ENCODE measurements at places on chromosomes 4 and X.

- DNase-seq, result no peak
These were observed 8.8 kb downstream of the HTT-AS start for GRCh38 chr4:3065551-3065950.

- DNase-seq, result no peak
These were observed 52.4 kb downstream of the PACRGL start for GRCh38 chr4:20752641-20753040.

GRCh38 chrX:40651620-40652223, 4.4 kb upstream of the CXorf38 start:
- DNase-seq, result peak; percentile 5

GRCh38 chrX:29852767-29853166, 362.6 kb upstream of the MAGEB2 start:
- DNase-seq, result no peak

GRCh38 chr4:33063241-33063640, 2343.1 kb downstream of the PCDH7 start:
- DNase-seq, result no peak
